ENCODE measurements at places on chromosomes 6 and 20.

DNA sequence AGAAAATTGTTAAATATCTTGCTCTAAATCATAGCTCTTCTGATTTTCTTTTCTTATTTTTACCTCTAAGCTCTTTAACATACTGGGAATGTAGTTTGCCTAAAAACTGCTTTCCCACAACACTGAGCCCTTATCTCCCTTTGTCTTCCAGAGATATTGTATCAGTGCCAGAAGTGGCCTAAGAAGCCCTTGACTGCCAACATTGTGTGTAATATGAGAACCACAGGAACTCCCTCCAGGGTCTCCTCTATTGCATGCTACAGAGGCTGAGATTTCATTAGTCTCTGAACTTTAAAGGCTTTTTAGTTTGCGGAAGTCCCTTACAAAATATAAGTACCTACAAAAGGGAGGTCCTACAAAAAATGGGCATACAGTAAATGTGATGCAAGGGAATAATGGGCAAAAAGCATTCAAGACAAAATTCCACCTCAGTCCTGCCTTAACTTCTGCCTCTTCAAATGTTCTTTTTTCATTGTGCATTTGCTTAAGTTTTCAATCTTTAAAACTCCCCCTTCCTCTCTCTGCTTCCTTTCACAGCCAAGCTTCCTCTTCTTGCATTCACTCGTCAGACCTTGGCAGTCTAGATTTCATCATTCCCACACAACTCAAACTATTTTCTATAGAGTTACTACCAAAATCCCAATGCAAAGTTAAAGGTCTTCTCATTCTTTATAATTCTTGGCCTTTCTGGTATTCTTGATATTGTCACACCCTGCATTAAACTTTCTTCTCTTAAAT is 76.5 kb downstream of the ADGRG6 start:
- DNase-seq = no peak

GRCh38 chr6:21961226-21961625 is 335.6 kb downstream of the PRL start:
- DNase-seq = no peak

- no peak for DNase-seq
Measured at GRCh38 chr6:47209632-47210031, 100.1 kb downstream of the TNFRSF21 start.

DNA sequence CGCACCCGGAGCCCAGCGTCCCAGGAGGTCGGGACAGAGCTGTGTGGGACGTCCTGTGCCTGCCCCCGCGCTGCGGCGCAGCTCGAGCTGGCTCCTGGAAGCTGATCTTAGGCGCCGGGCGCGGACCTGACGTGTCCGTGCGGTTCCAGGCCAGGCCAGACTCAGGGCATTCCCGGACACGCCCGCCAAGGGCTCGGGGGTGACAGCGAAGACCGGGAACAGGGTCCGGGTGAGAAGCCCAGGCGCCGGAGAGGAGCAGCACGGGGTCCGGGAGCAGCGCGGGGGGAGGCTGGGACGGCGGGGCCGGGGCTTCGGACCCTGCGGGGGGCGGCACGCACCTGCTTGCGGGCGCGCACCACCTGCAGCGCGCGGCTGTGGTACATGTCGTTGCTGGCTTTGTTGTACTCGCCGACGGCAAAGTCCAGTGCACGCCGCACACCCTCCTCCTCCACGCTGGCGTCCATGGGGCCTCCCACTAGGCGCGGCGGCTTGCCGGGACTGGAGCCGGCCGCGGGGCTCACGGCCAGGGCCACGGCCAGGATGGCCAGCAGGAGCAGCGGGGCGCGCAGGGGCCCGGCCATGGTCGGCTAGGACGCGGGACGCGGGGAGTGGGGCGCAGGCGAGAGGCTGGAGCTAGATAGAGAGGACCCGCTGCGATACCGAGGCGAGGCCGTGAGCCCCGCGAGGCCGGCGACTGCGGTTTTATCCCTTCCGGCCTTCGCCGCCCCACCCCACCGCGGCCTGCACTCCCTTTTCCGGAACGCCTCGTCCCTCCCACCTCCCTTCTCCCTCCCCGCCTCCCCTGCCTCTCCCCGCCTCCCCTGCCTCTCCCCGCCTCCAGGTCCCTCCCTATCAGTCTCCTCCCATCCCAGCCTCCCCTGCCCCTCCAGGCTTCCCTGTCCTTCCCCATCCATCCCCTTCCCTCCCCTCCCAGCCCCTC is at the start of gene CST3:
Gene CST3, minus strand, starts transcription at position 674 of the 940 bp plus-strand sequence. Its CDS starts 93 bp downstream, at position 581.
- no peak for DNase-seq

DNA sequence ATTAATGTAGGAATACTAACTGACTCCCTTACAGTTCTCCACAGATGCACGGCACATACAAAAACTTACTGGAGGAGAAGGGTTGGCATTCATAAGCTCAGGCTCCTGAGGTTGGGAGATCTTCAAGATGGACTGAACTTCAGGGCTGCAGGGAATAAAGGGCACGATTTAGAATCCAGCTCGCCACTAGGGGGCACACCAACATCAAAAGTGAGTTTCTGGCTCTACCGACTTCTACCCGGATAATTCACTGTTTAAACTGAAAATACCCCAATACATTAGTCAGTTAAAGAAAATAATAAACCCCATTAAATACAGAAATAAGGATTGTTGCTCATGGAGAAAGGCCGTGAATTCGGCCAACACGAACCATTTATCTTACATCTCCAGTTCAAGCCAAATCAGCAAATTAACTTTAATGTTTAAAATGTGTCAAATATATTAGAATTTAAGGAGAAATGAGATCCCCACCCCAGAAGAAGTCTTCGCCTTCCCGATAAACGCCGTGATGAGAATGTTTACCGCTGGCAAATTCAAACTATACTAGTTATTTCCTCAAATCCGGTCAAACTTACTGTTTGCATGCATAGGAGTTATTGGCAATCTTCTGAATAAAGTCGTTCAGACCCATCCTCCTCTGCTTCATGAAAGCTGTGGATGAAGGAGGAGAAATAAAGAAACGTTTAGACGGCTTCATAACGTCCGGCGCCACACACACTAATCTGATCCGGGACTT is 121.7 kb upstream of the SLC2A12 start:
- DNase-seq = peak; percentile 75

DNA sequence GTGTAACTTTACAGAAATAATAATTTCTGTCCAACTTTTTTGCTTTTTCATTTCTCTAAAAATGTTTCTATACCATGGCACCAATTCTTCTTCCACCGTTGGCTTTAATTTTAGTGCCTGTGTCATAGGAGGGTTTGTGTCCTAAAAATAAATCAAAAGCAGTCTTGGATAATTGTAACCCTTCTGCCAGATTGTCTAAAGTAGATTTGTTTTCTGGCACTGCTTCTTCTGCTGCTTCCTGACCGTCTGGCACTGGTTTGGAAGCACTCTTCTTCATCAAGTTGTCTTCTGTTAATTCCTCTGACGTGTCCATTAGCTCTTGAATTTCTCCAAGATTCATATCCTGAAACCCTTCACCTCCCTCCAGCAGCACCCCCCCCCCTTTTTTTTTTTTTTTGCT is 33.1 kb downstream of the SCAF8 start:
- DNase-seq = no peak

DNA sequence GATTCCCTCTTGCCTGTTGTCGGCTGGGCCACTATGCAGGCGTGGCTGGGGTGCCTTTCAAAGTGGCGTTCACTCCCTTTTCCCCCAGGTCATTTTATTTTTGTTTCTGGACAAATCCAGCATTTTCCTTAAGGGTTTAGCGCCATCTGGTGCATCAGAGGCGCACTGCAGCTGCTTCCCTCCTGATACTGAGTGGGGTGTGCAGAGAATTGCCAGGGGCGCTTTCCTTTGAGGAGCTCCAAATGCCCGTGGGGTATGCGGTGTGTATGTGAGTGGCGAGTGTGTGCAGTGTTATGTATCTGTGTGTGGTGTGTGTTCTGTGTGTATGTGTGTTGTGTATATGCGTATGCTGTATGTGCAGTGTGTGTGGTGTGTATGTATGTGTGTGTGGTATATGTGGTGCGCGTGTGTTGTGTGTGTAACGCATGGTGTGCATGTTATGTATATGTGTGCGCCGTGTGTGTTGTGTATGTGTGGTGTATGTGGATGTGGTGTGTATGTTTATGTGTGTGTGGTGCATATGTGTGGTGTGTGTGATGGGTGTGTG is 100.1 kb upstream of the AGPAT4 start:
- DNase-seq = peak; percentile 20

DNA sequence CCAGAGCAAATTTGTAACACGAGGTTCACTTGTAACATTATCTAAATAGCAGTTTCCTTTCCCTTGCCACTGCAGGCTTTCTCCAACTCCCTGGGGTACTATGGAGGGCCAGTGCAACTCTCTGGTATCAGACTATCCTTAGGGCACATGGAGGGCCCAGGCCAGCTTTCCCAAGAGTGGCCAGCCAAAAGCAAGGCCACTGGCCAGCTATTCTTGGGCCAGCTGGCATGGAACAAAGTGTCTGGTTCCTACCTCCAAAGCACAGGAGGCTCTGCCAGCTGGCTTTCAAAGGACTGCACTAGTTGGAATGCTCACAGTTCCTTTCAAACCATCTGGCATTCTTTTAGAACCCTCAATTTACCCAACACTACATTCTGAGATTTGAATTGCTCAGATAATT is 8.7 kb downstream of the RNF24 start:
- DNase-seq = peak; percentile 42

GRCh38 chr6:164208371-164208770 is 793.9 kb downstream of the QKI start:
- no peak for DNase-seq

DNA sequence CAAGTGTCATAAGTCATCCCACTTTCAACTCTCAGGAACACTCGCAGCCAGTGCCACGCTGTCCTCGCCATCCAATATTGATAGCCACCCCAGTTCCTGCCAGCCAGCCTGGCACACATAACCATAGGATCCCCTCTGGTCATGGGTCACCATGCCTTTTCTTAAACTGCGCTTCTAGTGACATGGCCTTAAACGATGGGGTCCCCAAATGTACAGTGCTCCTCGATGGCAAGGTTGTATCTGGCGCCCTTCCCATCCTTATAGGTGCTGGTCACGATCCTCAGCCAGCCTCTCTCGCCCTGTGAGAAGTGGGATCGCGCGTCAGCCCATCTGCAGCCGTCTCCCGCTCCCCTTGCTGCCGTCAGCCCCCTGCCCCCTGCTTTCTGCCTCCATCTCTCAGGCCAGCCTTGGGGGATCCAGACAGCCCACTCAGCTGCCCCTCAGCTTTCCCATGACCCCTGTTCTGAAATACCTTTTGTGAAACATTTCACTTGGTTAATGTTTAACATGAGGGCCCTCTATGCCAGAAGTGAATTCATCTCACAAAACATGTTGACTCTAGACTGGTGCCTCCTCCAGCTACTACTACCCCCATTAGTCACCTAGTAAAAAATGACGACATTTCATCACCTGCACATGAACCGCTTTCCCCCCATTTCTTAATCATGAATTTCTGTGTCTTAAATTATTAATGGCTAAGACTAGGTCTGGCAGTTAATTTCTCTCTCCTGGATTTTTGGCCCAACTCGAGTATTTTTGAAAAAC is 11.4 kb downstream of the CTSZ start:
- no peak for DNase-seq

DNA sequence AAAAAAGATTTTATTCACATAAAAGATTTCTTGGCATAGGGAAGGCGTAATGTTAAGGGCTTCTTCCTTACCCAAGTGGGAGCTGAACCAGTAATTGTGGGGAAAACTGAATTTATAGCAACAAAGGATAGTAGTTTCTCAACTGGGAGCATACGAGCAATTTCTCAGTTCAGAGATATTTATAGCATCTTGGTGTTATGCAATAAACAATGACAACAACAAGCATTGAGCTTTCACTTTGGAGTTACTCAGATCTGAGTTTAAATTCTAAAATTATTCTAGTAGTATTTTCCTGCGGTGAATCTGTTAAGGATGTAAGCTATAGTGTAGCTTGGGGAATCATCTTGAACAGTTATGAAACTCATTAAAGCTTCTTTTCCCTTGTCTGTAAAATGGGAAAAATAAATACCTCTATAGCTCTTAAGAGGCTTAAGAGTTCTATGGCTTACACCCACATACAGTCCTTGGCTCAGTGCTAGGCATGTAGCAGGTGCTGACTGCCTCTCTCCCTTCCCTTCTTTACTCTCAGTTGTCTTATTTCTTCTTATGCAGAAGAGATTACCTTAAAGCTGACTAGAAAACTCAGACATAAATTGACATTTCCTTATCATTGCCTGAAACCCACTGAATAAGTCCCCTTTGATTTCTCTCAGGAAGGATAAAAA is 58.8 kb downstream of the SAMD5 start:
- DNase-seq = no peak

GRCh38 chr20:2219481-2220006 is 76.3 kb upstream of the TGM3 start:
- DNase-seq = no peak

DNA sequence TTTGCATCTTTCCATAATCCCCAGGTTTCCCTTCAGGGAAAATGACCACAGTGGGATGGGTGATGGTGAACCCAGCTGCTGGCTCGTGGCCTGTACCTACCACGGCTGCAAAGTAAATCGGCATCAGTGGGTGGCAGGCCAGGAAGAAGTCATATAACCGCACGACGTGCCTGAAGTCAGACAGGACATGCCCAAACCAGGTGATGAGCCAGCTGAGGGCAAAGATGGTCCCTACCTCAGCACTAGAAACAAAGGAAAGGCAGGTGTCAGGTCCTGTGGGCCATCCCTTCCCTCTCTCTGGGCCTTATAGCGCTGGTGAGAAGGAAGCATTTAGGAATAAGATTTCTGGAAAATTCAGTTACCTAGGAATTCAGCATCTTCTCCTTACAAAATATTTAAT is 22.2 kb downstream of the TBC1D20 start:
- no peak for DNase-seq

- DNase-seq = no peak
Measured at GRCh38 chr20:57020364-57020763, 246.1 kb downstream of the BMP7 start.

All from amygdala (tissue), 56 donors.